ENCODE measurements at places on chromosomes 4 and X.

DNA sequence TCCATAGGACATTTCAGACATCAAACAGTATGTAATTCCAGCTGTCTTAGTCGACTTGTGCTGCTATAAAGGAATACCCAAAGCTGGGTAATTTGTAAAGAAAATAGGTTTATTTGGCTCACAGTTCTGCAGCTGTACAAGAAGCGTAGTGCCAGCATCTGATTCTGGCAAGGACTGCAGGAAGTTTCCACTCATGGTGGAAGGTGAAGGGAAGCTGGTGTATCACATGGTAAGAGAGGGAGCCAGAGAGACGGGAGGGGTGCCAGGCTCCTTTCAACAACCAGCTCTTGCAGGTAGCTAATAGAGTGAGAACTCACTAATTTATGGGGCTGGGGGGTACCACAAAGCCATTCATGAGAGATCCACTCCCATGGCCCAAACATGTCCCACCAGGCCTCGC, 253.0 kb upstream of the FGF13 start:
- DNase-seq = no peak

- no peak for DNase-seq
Observed at GRCh38 chr4:182185491-182185890, 57.7 kb upstream of the TENM3 start.

DNA sequence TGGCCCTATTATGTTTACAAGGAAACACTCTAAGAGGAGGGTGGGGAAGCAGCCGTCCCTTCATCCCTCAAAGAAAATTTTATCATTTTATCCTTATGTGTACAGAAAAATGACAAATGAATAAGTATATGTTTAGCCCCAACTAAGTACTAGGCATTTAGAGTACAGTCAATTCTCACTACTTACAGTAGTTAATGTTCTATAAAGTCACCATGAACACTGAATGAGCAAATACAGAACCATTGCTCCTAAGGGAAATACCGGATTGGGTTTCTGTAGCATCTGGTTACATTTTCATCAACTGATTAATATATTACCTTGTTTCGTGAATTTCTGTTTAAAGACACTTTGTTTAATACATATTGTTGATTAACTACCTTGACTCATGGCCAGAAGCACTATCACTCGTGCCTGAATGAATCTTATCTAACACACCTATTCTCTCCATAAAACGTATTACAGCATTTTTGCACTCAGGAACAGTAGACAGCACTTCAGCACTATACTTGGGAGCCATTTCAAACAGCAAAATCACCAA, 109.3 kb downstream of the ASB9 start:
- no peak for DNase-seq

DNA sequence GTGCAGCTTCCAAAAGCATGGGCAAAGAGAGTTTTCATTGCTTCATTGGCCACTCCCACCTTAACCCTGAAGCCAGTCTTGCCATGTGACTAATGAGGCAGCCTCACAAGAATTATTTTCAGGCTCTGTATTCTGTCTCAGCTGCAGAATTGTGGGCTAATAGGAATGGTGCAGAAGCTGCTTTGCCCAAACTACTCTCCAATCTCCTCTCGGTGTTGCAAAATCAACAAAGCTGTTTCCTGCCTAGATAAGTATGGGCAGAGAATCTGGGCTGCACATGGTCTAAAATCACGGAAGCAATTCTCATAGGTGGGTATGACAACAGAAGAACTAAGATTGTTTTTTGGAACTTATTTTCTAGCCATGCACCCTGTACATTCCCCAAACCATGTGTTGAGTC, 31.4 kb downstream of the PPP1R2C start:
- no peak for DNase-seq

DNA sequence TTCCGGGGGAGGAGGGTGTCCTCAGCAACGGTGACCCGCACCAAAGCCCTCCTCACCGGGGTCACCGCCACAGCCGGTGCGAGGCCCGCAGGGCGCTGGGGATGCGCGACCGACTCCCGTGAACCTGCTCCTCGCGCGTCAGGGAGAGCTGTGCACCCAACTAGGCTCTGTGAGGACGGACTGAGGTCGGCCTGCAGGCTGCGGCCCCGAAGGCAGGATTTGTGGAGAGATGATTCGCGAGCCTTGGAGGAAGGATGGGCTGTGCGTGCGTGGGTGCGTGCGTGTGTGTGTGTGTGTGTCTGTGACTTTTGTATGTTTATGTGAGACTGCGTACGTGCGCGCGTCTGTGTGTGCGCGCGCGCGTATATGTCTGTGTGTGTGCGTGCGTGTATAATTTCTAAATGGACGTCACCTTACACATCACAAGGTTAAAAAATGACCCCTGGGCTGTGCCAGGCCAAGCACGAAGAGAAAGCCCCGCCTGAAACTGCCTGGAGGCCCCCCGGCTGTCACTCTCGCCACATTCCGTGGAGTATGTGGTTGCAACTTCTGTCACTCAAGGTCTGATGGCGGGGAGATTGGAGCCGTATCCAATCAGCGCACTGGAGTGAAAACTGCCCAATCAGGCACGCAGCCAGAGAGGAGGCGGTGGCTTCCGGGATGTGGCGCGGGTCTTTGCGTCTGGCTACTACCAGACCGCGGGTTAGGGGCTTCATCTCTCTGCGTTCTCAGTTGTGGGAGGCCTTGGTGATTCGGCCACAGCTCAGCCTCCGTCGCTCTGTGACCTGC, at the start of gene ZNF141:
Gene ZNF141, plus strand, starts transcription at position 672 of the 789 bp plus-strand sequence. CDS start 170 bp downstream, outside the sequence.
- DNase-seq = peak; percentile 97

DNA sequence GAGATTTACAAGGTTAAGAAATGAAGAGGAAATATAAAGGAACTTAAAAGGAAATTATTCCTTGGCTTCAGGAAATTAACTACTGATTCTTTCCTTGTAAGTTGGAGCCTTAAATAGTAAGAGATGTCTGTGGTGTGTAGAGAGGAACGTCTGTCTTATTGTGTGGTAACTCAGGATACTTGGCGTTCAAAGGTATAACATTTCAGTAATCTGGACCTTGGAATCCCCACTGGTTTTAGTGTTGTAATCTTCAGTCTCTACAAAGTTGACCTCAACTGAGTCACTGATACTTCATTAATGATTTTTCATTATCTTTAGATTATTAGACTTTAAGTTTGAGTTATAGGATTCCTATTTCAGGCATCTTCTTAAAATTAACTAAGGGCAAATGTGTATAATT, 79.1 kb upstream of the LSM6 start:
- no peak for DNase-seq

GRCh38 chr4:98618680-98619079, 39.7 kb downstream of the TSPAN5 start:
- no peak for DNase-seq

- DNase-seq = no peak
Observed at GRCh38 chrX:131543774-131544173, at the start of gene OR13H1. TSS of gene OR13H1 (plus strand) at chrX:131544074. CDS start at chrX:131544074, 0 bp downstream.

GRCh38 chr4:118916691-118917289, 28.1 kb downstream of the SYNPO2 start:
- no peak for DNase-seq

DNA sequence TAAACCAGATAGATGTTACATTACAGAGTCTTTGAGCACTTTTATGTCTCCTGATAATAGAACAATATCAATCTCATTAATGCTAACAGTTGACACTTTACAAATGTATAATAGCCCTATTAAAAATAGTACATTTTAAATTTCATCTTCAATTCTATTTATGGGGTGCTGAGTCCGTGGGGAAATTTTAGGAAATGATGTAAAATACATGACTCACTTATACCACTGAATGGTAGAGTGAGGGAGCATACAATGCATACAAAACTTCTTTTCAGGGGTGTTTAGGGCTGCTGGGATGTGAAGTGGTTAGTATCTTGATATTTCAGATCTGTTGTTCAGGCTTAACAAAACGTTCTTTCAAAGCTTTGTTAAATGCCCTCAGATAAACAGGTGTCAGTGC, 696.2 kb downstream of the TRAM1L1 start:
- DNase-seq = no peak

DNA sequence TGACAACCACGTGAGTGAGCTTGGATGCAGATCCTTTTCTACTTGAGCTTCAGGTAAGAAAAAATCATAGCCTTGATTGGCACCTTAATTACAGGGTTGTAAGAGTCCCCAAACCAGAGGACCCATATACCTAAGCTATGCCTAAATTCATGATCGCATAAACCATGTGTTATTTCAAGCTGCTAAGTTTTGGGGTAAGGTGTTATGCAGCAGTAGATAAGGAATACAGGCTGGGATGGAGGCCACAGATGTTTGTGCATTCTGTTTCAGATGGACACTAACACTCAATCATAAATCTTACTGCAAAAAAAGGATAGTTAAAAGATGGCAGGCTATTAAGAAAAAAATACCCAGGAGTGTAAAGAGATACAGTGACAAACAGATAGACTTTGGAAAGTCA, 112.3 kb downstream of the ASB9 start:
- DNase-seq = no peak

- no peak for DNase-seq
Observed at GRCh38 chr4:17189401-17189720, 290.9 kb upstream of the LDB2 start.

DNA sequence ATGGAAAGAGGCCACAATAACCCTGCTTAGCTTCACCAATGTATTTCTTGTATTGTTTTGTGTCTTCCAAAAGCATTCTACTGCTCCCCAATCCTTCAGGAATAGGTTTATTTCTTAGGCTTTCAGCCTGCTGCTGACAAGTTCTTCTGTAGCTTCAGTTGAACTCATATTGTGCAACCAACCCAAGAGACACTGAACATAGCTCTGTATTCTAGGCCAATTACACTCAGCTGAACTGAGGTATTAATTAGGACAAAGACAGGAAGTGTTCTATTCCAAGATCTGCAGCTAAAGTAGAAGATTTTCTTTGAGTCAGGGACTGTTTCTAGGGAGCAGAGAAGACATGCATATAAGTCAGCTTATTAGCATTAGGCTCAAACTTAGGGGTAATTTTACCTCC, 151.8 kb downstream of the LHFPL1 start:
- DNase-seq = no peak

- DNase-seq = no peak
Observed at GRCh38 chr4:182207830-182208396, 35.3 kb upstream of the TENM3 start.
